ENCODE measurements at places on chromosomes 6 and 20. TPM values are rescaled to one million over a fixed set of nuclear protein-coding genes. Genes with fewer than 3 reads are reported as not detected.

The TJAP1 gene
- polyA plus RNA-seq: 33.9 TPM

The TPD52L1 gene
- polyA plus RNA-seq: 21.0 TPM

The MMS22L gene
- 5.9 TPM for polyA plus RNA-seq

DNA sequence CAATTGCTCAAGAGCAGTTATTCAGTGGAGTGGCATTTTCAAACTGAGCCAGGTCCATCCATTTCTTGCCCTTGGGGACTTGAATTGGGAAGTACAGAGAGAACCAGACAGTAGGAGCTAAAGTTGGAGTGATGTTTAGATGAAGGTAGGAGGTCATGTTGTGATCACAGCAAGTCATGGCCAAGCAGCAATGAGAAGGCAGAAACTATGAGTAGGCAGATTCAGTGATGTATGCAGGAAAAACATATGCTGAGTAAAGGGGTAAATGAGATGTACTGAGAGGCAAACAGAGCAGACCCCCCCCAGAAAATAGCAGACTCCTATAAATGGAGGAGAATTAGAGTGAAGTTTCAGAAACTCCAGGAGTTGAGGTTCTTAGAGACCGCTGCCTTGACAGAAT, 95.8 kb downstream of the PERP start:
- H3K36me3 ChIP-seq: no peaks in the 10 kb centered on the region
- H3K4me1 ChIP-seq: no peaks in the 10 kb centered on the region
- H3K4me3 ChIP-seq: no peak overlapping the region
- DNase-seq: no peak
- no peaks in the 10 kb centered on the region for H3K27me3 ChIP-seq
- no peak overlapping the region for H3K27ac ChIP-seq

The KIAA0408 gene
- 93.6 TPM for polyA plus RNA-seq

The SSTR4 gene
- 0.89 TPM for polyA plus RNA-seq

The THBD gene
- polyA plus RNA-seq: 7.2 TPM

The CDH4 gene
- polyA plus RNA-seq: 23.2 TPM

The CYP21A2 gene
- 2.7 TPM for polyA plus RNA-seq

The FAM209B gene
- not detected for polyA plus RNA-seq

DNA sequence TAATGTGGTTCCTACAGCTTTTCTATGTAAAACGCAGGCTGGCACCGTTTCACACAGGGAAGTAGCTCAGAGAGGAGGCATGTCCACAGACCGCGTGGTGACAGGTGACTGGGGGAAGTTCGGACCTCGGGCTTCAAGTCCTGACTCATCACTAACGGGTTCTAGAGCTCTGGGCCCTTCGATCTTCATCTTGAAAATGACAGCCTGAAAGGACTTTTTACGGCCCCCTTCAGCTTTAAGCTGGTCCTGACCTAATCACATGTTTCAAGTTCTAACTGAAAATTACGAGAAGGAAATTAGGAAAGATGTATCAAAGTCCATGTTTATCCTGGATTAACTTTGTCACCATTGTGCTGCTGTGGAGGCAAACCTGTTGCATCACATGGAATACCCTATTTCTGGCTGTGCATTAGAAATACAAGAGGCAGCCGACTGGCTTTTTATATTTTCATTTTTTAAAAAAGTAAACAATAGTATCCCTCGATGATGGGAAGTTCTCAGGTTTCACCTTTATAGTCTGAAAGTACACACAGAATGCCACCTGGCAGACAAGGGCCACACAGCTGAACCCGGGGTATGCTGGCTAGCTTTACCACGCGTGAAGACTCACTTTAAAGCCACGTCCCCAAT, 2.0 kb downstream of the MAN1A1 start:
- peak overlapping the region; percentile 79 for H3K4me3 ChIP-seq
- H3K4me1 ChIP-seq: peaks cover 7% of the 10 kb centered on the region
- peaks cover 7% of the 10 kb centered on the region for H3K27me3 ChIP-seq
- no peaks in the 10 kb centered on the region for H3K36me3 ChIP-seq
- DNase-seq: no peak

GRCh38 chr20:60304931-60305330, 346.7 kb downstream of the CDH26 start:
- no peaks in the 10 kb centered on the region for H3K36me3 ChIP-seq
- no peak overlapping the region for H3K4me3 ChIP-seq
- no peak overlapping the region for H3K27ac ChIP-seq
- no peak for DNase-seq
- H3K27me3 ChIP-seq: peaks cover 5% of the 10 kb centered on the region

DNA sequence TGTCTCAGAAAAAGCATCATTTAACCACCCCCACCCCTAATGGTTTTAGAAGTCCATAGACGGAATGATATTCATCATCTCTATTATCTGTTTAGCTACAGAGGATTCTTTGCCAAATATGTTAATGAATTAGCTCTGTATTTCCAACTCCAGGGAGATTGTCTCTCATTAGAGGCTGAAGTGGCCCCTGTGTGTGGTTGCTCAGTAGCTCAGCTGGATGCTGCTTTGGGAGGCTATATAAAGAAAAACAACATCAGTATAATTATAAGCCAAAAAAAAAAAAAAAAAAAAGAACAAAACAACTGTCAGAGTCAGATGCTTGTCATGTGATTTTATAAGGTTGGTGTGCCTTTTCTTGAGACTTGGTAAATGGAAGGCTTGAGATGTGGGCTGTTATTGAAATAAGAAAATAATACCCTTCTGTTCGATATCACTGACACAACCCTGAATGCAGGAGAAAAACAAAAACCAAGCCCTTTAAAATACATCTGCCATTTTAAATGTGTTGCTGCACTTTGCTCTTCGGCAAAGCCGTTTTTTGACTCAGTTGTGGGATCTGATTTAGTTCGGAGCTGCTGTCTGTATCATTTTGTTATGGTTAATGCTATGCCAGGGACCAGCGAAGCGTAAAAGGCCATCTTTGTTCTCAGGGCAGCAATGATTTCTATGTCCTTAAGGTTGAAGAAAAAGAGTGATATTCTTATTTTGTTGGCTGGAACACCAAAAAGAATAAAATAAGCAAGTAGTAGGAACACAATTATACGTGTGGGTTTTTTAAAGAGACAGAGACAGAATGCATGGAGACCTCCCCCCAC, 422.6 kb downstream of the QKI start:
- peak overlapping the region; percentile 92 for H3K27ac ChIP-seq
- no peaks in the 10 kb centered on the region for H3K36me3 ChIP-seq
- H3K4me3 ChIP-seq: peak overlapping the region; percentile 38
- H3K4me1 ChIP-seq: peaks cover 17% of the 10 kb centered on the region

- no peak overlapping the region for H3K4me3 ChIP-seq
- no peaks in the 10 kb centered on the region for H3K36me3 ChIP-seq
- H3K27ac ChIP-seq: no peak overlapping the region
- no peaks in the 10 kb centered on the region for H3K27me3 ChIP-seq
Observed at GRCh38 chr6:151181706-151182363, 57.9 kb upstream of the AKAP12 start.

The ZGPAT gene
- 34.6 TPM for polyA plus RNA-seq

GRCh38 chr20:10469599-10469998, 34.5 kb downstream of the SLX4IP start:
- H3K27me3 ChIP-seq: no peaks in the 10 kb centered on the region
- H3K36me3 ChIP-seq: no peaks in the 10 kb centered on the region
- peak overlapping the region; percentile 63 for H3K27ac ChIP-seq
- DNase-seq: peak; percentile 94

DNA sequence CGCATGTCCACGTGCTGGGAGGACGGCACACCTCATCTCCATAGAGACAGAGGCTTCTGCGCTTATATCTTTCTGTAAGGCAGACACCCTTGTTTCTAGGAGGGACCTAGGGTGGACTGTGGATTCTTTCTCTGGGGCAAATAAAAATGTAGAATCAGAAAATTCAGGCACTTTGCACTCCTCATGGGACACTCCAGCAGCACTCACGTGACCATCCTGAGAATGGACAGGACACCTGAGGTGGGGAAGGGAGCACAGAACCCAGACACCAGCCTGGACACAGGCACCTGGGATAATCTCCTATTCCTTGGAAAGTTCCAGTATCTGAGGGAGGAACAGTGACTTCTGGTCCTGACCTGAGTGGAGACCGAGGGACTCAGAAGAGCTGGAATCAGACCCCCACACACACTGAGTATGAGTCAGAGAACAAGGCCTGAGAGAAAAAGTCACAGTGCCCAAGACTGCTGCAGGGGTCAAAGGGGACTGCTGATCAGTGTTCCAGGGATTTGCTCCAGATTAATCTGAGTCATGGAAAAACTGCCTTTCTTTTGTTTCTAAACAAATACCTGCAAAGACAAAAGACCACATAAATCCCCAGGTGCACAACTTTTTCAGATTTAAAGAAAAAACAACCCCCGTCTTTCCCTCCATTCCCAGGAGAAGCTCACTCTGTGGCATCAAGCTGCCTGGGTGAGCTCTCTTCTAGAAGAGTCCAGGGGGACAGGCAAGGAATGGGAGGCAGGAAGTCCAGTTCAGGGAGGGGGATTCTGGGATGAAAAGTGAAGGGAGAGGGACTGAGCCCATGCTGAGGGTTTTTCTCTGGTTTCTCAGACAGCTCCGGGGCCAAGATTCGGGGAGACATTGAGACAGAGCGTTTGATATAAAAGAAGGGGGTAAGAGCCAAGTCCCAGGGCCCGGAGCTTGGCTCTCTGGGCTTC, 35.6 kb upstream of the MICB start:
- H3K4me1 ChIP-seq: peaks cover 9% of the 10 kb centered on the region
- peak overlapping the region; percentile 27 for H3K4me3 ChIP-seq
- no peak overlapping the region for H3K27ac ChIP-seq
- no peaks in the 10 kb centered on the region for H3K36me3 ChIP-seq
- DNase-seq: no peak

The MACROD2 gene
- polyA plus RNA-seq: 21.4 TPM

- H3K27me3 ChIP-seq: no peaks in the 10 kb centered on the region
- no peak for DNase-seq
- H3K36me3 ChIP-seq: no peaks in the 10 kb centered on the region
- H3K27ac ChIP-seq: no peak overlapping the region
Observed at GRCh38 chr6:78199044-78199443, 546.2 kb downstream of the MEI4 start.

DNA sequence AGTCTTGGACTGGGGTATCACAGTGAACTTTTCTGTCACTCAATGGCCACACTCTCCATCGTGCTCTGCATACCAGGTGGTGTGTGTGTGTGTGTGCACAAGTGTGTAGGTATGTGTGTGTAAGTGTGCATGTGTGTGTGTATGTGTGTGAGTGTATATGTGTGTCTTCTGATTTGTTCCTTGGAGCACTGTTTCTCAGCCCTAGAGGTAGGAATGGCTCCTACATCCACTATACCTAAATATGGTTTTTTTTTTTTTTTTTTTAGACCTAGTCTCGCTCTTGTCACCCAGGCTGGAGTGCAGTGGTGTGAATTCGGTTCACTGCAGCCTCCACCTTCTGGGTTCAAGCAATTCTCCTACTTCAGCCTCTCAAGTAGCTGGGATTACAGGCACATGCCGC, 236.6 kb downstream of the PHF3 start:
- H3K27ac ChIP-seq: no peak overlapping the region
- no peaks in the 10 kb centered on the region for H3K36me3 ChIP-seq
- H3K27me3 ChIP-seq: no peaks in the 10 kb centered on the region
- no peaks in the 10 kb centered on the region for H3K4me1 ChIP-seq
- no peak for DNase-seq

GRCh38 chr20:49477200-49477599, 5.3 kb downstream of the KCNB1 start:
- H3K27ac ChIP-seq: no peak overlapping the region
- no peak for DNase-seq
- no peaks in the 10 kb centered on the region for H3K27me3 ChIP-seq
- H3K36me3 ChIP-seq: peaks cover 23% of the 10 kb centered on the region
- H3K4me1 ChIP-seq: peaks cover 11% of the 10 kb centered on the region

- H3K27ac ChIP-seq: no peak overlapping the region
- peaks cover 9% of the 10 kb centered on the region for H3K4me1 ChIP-seq
- peaks cover 21% of the 10 kb centered on the region for H3K36me3 ChIP-seq
- no peak overlapping the region for H3K4me3 ChIP-seq
- no peaks in the 10 kb centered on the region for H3K27me3 ChIP-seq
- DNase-seq: no peak
Observed at GRCh38 chr20:3935295-3935955, 46.2 kb downstream of the PANK2 start.

DNA sequence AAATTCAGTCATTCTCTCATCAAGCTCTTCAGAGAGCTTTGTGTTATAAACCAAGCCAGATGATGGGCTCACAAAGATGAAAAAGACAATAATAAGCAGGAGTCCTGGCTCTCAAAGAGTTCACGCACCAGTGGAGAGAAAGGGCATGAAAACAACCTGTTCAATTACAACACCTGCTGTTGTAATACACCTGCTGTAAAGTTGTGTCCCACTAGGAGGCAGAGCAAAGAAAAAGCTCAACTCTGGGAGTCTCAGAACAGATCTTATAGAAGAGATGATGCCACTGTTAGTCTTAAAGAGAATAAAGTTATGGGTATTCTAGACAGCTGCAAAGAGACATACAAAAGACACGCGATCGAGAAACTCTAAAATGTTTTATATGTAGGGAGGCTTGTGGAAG, 100.6 kb downstream of the DCDC2 start:
- no peak for DNase-seq
- H3K27ac ChIP-seq: no peak overlapping the region
- H3K4me3 ChIP-seq: no peak overlapping the region

DNA sequence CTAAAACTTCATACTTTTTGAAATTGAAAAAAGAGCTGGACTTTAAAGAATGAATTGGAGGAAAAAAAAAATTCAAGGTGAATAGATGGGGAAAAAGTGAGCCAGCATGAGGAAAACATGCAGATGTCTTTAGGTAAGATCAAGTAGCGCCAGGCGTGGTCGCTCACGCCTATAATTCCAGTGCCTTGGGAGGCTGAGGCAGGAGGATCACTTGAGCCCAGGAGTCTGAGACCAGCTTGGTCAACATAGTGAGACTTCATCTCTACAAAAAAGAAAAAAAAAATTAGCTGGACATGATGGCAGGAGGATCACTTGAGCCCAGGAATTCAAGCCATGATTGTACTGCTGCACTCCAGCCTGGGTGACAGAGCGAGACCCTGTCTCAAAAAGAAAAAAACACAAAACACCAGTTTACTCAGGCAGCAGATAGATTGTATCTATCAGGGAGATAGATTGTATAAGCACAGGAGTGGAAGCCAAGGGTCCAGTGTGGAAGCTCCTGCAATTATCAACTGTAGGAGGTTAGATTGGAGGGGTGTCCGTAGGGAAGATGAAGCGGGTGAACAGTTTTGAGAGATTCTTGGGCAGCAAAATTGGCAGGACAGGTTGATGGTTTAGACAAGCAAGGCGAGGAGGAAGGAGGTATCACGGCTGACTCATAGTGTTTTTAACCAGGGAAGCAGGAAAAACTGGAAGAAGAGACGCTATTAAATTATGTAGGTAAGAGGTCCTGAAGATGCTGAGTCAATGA, 97.6 kb upstream of the ZNF217 start:
- H3K36me3 ChIP-seq: no peaks in the 10 kb centered on the region
- no peak overlapping the region for H3K4me3 ChIP-seq
- peaks cover 3% of the 10 kb centered on the region for H3K4me1 ChIP-seq
- no peaks in the 10 kb centered on the region for H3K27me3 ChIP-seq
- no peak for DNase-seq

DNA sequence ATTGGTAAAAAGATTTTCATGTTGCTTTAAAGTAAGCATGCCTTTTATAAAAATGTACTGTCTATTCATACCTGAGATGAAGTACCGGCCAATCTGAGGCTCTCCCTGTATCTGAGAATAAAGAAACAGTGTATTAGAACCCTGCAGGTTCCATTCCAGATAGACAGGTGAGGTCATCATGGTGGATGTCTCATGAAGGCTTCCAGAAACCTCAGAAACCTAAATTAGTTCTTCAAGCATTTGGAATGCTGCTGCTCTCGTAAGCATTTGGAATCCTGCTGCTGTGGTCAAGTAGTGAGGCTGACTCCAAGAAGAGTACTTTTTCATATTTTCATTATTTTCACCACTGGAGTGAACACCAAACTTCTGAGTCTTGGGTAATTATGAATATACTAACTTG, 642.3 kb downstream of the MAFB start:
- no peaks in the 10 kb centered on the region for H3K27me3 ChIP-seq
- H3K4me1 ChIP-seq: no peaks in the 10 kb centered on the region
- no peak overlapping the region for H3K27ac ChIP-seq

Measured in spinal cord (tissue), 10 donors.